ENCODE measurements at places on chromosomes 5 and 9. TPM values are rescaled to one million over a fixed set of nuclear protein-coding genes. Genes with fewer than 3 reads are reported as not detected.

The SEMA6A gene
- 6.6 TPM for total RNA-seq

The TLX3 gene
- not detected for total RNA-seq

The TMEM232 gene
- 0.63 TPM for total RNA-seq

The EXOSC2 gene
- 22.0 TPM for total RNA-seq

The PPP3R2 gene
- total RNA-seq: not detected

The DOK3 gene
- 3.4 TPM for total RNA-seq

The PCDHGB1 gene
- total RNA-seq: 2.8 TPM

The BAAT gene
- under 0.01 TPM for total RNA-seq

The MGAT4B gene
- total RNA-seq: 246 TPM

The GFI1B gene
- total RNA-seq: not detected

The FAM221B gene
- not detected for total RNA-seq

The ANKRD33B gene
- 0.65 TPM for total RNA-seq

The SURF2 gene
- total RNA-seq: 12.6 TPM

The BTNL8 gene
- not detected for total RNA-seq

The CNTFR gene
- not detected for total RNA-seq

The PTPRD gene
- 2.0 TPM for total RNA-seq

The KCNV2 gene
- not detected for total RNA-seq

The SLC6A19 gene
- total RNA-seq: not detected

The PTGR1 gene
- 15.9 TPM for total RNA-seq

The RGS7BP gene
- 2.8 TPM for total RNA-seq

The URM1 gene
- 37.1 TPM for total RNA-seq

The CTXN3 gene
- total RNA-seq: not detected

The EDIL3 gene
- total RNA-seq: 0.65 TPM

The BNIP1 gene
- 14.0 TPM for total RNA-seq

The F12 gene
- 1.3 TPM for total RNA-seq

The HAVCR1 gene
- total RNA-seq: not detected

The SLC36A3 gene
- not detected for total RNA-seq

The RANBP3L gene
- not detected for total RNA-seq

All from bladder microvascular endothelial cell (primary cell).